ENCODE measurements at places on chromosomes 12 and 14.

GRCh38 chr14:102452302-102452701 is 57.3 kb downstream of the ANKRD9 start:
- DNase-seq: no peak

GRCh38 chr14:77314043-77314442 is 6.6 kb downstream of the POMT2 start:
- DNase-seq: no peak

- no peak for DNase-seq
Observed at GRCh38 chr12:109930028-109930800, 30.1 kb downstream of the TCHP start.

GRCh38 chr12:94333396-94333795 is 126.3 kb downstream of the CEP83 start:
- no peak for DNase-seq

- DNase-seq: no peak
Observed at GRCh38 chr12:84290168-84290567, 622.4 kb downstream of the SLC6A15 start.

DNA sequence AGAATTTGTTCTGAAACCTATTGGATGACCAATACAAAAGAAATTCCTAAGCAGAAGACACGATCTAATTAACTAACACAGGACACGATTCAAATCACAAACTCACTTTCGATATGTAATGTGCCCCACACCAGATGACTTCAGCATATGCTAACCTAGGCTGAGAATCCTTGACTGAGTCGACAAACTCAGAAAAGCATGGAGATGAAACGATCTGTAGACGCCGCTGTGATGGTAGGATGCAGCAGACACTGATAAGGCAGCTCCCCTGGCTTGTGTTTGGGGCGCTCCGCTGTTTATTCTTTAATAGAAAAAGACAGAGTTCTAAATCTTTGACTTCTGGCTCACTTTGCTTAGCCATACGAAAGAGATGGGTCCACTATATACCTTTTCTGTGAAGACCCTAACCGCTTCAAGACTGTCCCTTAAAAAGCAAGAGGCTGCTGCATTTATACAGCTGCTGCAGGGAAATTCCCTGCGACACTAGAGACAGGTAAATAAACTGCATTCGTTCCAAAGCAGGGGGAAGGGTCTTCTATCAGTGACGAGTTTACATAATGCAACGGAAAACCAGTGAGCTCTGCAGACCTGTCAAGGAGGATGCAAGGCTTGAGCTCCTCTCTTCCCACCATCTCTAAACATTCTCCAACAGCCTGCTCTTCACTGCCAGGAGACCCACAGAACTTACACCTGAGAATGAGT is 929 bp downstream of the CHD8 start:
- no peak for DNase-seq

DNA sequence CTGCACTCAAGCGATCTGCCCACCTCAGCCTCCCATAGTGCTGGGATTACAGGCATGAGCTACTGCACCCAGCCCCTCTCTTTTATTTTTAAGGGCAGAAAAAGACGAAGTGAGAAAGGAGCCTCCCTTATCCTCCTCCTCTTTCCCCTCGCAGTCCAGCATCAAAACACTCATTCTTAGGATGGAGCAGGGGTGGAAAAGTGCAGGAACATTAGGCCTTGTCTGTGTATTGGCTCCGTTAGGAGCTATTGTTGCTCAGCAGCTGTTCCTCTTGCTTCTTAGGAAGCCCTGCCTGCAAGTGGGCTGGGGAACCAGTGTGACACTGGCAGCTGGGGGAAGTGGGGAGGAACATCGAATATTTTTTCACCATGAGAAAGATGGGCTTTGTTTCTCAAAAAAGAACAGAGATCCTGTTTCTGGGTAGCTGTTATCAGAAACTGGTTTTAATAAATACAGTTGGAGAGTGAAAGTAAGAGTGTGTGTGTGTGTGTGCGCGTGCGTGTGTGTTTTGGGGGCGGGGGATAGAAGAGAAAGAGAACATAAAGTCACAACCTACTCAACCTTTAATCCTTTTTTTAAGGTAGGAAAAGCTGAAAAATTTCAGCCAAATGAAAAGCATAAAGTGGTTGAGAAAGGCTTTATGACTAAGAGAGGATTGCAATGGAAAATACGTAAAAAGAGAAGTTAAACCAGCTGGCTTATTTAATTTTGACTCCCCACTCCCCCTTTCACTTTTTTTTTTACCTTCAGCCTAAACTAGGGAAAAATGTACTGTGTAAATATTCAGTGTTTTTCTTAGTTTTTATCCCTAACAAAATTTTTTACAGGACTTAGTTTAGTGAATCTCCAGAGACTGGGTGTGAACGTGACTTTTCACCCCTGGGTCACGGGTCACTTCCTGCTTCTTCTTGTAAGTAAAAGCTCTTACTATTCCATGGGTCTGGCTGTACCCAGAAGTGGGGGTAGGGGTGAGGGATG is 197.2 kb upstream of the PLEKHG7 start:
- DNase-seq: peak; percentile 58

DNA sequence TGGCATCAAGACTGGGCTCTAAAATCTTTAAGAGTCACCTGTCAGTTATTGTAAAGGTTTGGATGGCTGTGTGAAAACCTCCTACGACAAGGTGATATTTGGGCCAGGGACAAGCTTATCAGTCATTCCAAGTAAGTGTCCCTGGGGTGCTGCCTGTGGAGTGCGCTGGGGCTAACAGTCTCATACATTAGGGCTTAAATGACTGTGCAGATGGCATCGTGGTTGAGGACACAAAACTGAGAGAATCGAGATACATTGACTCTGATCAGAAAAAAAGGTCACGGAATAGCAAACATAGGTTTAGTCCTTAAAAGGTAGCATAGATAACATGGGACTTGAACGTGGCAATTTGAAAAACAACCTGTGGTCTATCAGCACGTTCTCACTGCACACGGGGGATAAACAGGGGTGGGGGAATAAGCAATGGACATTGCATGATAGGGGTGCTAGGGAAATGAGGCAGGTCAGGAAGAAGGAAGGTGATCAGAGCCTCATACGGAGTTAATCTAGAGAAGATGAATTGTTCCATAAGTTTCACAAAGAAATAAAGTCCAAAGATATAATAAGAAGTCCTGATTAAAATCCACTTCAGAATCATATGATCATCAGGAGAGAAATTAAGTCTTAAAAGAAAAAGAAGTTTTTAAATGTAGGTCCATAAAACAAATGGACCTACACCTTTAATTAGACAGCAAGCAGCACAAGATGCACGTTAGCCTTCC is 100.3 kb downstream of the DAD1 start:
- DNase-seq: no peak

DNA sequence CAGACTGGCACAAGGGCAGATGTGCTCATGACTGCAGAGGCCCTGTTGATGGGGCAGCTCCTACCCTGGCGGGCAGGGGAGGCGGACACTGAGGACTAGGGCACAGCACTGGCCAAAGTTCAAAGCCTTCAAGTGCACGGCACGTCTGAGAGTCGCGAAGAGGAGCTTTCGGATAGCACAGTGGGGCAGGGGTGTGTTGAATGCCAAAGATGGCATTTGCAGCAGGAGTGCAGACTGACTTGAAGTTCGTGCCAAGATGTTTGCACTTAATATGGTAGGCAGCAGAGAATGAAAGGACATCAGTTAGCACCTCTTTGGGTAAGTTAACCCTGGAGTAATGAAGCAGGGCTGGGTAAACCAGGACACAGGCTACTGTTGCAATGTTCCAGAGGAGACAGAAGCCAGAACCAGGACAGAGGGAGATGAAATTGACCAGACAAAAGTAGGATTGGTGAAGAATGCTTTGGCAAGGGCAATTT is 6.7 kb upstream of the EML1 start:
- DNase-seq: no peak

GRCh38 chr12:5434647-5435560 is 3.0 kb downstream of the NTF3 start:
- no peak for DNase-seq
